ENCODE measurements at places on chromosomes 4 and X.

DNA sequence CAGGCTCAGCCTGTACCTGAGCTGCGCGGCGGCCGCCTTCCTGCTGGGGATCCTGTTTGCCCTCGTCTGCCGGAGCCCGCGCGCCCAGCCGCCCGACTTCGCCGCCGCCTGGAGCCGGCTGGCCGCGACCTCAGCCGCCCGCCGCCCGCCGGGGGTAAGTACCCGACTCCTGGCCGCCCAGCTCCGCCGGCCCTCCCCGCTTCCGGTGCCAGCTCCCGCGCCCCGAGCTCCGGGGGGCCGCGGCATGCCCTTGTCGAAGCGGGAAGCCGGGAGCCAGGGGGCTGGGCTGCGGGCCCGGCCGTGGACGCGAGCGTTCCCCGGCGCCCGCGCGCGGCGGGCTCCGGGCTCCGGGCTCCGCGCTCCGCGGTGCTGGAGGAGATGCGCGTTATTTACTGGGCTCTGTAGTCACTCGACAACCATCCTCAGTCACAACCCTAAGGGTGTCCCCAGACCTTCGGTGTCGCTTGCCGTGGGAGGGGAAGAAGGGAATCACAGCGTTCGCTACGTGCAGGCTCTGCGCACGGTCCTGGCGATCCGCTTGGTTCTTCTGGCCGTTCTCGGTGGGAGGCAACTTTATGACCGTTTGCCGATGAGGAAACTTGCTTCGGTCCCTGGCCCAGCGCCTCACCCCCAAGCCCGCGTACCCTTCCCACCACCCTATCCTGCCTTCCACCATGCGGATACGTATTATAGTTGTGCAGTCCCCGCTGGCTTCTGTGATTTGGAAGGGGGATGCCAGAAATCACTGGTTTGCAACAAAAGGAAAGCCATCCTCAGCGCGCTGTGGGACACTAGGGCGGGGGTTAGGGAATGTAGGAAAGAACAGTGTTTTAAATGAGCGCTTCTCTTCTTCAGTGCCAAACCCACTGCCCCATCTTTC, 944 bp downstream of the SNX25 start:
- DNase-seq: no peak

- no peak for DNase-seq
Measured at GRCh38 chrX:49263631-49264030, 879 bp downstream of the FOXP3 start.

DNA sequence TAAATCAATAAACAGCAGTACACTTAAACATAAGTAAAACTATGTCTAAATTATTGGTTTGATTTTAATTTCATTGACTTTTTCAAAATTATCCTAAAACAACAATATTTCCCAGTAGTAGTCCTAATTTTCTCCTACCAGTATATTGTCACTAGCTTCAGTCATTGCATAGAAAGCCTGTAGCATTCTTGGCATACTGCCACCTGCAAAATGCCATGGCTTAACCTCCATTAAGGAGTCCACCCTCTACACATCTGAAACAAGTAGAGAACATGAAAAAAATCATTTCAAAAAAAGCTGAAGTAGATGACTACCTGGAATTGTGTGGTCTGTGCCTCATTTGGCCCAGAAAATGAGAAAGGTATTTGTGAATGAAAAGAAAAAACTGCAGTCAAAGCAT, 348.5 kb downstream of the INPP4B start:
- no peak for DNase-seq

GRCh38 chr4:155966171-155966570, 12.5 kb upstream of the CTSO start:
- DNase-seq: peak; percentile 86

DNA sequence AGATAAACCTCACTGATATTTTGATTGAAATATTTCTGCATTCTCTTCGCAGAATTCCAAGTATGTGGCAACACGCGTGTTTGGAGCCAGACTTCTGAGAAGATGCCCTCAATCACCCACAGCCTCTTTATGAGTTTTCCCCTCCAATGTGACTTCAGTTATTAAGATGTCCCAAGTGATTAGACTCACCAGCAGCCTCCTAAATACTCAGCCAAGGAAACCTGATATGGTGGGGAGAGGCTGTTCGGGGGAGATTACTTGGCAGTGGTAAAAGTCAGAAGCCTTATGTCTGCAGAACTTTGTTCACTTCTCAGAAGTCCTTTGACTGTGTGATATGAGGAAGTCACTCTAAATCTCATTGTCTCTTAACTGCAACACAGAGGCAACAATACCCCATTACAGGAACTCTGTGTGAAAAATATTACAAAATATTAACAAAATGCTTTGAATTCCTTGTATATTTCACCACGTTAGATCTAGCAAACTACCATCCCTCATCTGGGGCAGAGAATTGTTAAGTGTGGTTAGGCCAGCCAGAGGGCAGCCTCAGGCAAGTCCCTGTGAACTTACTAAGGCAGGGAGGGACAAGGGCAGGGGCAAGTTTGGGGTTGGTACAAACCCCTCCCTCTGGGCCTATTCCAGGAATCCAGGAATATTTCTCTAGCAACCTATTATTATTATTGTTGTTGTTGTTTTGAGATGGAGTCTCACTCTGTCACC, 151.4 kb upstream of the USP9X start:
- DNase-seq: peak; percentile 81

GRCh38 chrX:1914606-1915365, 299.9 kb downstream of the ASMT start:
- DNase-seq: no peak

DNA sequence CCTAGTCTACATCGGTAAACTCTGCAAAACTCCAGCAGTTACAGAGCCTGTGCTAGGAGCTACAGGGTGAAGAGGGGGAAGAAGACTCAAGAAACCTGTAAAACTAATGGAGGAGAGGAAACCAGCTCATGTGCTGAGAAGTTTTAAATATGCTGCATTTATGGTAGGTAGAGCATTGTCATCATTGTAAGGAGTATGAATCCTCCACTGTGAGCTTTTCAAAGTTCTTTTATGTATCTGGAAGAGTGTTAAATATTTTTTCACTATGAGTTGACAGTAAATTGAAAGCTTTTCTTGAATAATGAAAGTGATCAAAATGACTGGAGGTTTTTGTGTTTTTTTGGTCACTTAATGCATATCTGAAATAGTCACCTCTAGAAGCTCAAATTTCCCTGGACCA, 46.2 kb downstream of the SEPTIN11 start:
- no peak for DNase-seq

DNA sequence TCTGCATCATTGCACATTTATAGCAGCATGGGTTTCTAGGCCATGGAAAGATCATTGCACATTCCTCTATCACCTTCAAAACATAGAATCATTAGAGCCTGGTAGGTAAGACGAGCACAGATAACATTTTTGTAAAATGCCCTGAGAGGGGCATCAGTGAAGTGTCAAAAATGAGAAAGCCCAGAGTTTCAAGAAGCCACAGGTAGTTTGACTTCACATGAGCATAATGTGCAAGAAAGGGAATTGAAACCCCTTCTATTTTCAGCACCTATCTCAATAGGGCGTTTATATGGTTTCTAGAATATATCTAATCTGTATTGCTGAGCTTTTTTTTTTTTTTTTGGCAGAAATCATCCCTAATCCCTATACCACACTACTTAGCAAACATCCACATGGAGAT, 2441.7 kb downstream of the ARAP2 start:
- no peak for DNase-seq

GRCh38 chr4:74219240-74219639, 61.3 kb downstream of the MTHFD2L start:
- no peak for DNase-seq

- DNase-seq: no peak
Measured at GRCh38 chr4:11182586-11183355, 245.9 kb downstream of the HS3ST1 start.

- DNase-seq: no peak
Measured at GRCh38 chrX:148229801-148230303, 248.7 kb downstream of the FMR1NB start.

- no peak for DNase-seq
Measured at GRCh38 chr4:141646969-141647368, 10.6 kb downstream of the IL15 start.

DNA sequence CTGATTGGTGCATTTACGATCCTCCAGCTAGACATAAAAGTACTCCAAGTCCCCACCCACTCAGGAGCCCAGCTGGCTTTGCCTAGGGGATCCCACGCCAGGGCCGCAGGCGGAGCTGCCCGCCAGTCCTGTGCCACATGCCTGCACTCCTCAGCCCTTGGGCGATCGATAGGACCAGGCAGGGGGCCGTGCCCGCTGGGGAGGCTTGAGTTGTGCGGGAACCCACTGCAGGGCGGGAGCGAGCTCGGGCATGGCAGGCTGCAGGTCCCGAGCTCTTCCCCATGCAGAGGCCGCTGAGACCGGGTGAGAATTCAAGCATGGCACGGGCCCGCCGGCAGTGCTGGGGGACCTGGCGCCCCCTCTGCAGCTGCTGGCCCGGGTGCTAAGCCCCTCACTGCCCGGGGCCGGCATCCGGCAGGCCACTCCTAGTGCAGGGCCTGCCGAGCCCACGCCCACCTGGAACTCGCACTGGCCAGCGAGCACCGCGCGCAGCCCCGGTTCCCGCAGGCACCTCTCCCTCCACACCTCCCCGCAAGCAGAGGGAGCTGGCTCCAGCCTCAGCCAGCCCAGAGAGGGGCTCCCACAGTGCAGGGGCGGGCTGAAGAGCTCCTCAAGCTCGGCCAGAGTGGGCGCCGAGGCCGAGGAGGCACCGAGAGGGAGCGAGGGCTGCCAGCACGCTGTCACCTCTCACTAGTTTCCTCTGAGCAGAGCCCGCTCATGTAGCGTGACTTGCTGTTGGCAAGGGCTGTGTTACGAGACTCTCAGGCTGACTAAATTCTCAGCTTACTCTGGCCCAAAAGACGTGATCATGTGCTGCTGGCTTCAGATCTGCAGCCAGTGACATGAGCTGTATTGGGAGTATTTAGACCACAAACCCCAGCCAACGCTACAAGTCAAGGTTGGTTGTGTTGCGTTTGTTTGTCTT, 87.5 kb downstream of the TRAPPC11 start:
- no peak for DNase-seq

- DNase-seq: no peak
Measured at GRCh38 chrX:78514852-78515251, 144.3 kb downstream of the RTL3 start.

- no peak for DNase-seq
Measured at GRCh38 chr4:38510201-38510600, 153.8 kb upstream of the KLF3 start.

- peak; percentile 0 for DNase-seq
Measured at GRCh38 chrX:50081282-50081889, 119.4 kb downstream of the AKAP4 start.

DNA sequence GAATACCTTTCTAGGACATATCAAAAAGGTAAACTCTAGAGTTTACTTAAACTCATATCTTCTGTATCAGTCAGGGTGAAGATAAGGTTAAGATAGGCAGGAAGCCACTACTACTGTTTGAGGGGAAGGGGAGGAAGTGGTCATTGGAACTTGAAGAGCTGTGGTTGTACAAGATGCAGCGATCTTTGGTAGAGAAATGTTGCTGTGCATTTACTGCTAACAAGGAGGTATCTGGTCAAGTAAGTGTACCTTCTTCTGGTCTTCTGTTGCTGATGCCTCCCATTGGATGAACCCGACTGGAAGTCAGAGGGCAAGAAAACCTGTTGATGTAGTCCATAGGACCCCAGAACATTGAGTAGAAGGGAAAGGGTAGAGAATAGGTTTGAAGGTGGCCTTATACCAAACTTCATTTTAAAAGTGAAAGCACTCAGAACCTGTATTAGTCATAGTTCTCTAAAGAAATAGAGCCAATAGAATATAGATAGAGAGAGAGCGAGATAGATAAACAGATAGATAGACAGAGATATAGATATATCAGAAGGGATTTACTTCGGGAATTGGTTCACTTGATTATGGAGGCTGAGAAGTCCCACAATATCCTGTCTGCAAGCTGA, 47.9 kb upstream of the TSPAN5 start:
- no peak for DNase-seq

GRCh38 chr4:177064729-177065394, 244.8 kb upstream of the NEIL3 start:
- DNase-seq: no peak

DNA sequence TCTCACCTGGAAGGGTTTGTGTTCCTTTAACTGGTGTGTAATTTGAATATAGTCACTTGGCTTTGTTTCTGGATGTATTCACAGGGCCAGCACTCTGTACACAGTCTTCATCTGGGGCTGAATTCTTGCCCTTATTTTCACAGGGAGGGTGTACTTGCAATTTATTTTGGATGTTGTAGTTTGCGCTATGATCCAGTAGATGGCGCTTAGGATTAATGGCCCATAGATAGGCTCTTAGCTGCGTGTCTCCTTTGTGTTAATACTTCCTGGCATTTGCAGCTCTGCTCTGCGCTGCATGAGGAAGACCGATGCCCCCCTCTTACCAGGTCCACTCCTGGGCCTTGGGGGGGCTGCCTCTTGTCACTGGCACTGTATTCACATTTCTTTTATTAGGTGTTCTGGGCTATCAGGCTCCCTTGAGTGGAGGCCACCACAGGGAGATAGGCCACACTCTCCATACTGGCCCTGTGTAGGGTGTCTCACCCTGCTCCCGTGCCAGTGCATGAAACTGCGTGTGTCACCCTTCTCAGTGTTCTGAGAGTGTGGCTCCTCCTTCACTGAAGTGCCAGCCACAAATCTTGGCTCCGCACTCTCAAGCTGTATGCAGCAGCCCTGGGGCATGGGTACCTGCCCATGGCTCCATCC, 562.2 kb downstream of the ZIC3 start:
- DNase-seq: peak; percentile 18

DNA sequence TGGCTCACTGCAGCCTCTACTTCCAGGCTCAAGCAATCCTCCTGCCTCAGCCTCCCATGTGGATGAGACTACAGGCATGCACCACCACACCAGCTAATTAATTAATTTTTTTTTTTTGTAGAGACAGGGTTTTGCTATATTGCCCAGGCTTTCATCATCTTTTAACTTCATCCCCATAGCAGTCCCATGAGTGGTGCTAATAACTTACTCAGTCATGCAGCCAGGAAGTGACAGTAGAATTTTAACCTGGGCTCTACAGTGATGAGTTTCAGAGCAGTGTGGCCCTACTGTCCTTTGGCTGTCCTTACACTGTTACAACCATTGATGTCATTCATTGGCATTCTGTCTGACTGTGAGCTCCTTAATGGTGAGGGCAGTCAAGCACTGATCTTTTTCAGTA, 3.9 kb upstream of the OCIAD2 start:
- DNase-seq: no peak
